ENCODE measurements at places on chromosomes 13 and 19.

DNA sequence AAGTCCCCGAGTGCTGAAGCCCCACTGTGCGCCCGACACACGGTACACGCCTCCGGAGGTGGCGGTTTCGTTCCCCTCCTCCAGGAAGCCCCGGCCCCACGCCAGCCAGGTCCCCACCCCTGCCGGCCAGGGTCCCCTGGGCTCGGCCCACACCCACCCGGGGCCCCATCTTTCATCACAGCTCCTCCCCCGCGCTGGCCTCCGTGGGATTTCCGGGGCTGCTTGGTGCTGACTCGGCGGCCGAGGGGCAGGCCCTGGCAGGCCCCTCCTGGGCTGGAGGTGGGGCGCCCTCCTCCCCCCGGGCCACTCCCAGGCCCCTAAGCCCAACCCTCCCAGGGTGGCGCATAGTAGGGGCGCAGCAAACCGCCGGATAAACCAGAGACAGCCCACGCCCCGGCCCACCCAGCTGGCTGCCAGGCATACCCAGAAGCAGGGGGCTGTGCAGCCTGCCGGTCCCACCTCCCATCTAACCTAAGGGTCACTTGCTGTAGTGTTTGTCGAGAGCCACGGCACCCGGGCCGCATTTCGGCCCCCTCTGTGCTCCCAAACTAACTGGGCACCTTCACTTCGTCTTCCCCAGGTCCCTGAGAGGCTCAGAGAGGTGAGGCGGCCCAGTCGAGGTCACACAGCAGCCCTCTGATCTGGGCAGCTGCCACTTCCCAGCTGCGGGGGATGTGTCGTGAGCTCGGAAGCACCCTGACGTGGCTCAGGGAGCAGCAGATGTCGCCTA lies 6.6 kb downstream of the ZBTB7A start:
- DNase-seq: peak; percentile 91

DNA sequence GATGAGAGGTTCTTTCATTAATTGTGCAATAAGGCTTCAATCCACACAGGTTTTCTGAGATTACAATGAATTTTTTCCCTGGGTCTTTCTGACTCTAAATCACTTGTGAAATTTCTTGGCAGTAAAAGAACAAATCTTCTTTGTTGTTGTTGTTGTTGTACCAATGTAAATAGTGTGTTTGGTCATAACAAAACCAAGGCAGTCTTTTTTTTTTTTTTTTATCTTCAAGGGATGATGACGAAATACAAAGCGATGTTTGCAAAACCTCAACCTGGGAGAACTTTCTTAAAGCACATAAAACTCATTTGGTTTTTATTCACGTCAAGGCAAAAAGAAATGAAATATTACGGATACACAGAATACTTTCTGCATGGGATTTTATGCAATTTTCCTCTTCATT lies 462.0 kb downstream of the LIG4 start:
- no peak for DNase-seq

DNA sequence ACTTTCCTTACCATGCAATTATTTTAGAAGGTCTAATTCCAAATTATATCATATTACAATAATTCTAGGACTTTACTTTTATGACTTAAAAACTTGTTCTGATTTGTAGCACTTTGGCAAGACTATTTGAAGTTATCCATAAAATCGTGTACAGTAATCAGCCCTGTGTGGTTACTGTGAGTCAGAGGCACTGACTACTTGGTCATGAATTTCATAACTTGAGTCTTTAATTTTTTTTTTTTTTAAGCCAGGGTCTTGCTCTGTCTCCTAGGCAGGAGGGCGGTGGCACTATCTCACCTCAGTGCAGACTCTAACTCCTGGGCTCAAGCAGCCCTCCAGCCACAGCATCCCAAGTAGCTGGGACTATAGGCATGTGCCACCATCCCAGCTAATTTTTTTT lies 1319.2 kb upstream of the SLC10A2 start:
- DNase-seq: no peak

DNA sequence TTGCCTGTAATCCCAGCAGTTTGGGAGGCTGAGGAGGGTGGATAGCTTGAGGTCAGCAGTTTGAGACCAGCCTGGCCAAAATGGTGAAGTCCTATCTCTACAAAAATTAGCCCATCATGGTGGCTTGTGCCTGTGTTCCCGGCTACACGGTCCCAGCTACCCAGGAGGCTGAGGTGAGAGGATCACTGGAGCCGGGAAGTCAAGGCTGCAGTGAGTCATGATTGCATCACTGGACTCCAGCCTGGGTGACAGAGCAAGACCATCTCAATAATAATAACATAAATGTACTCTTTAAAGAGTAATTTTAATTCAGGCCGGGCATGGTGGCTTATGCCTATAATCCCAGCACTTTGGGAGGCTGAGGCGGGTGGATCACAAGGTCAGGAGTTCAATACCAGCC lies 38.7 kb downstream of the SKA3 start:
- no peak for DNase-seq

- DNase-seq: no peak
Observed at GRCh38 chr19:18219911-18220631, 6.2 kb downstream of the PDE4C start.

GRCh38 chr19:16144216-16144581 lies 714 bp downstream of the HSH2D start:
- DNase-seq: no peak

GRCh38 chr13:50989476-50989875 lies 79.9 kb downstream of the RNASEH2B start:
- DNase-seq: no peak

- DNase-seq: no peak
Observed at GRCh38 chr19:58387338-58388174, 487 bp downstream of the RPS5 start.

- no peak for DNase-seq
Observed at GRCh38 chr13:62115831-62116230, 700.2 kb upstream of the PCDH20 start.

DNA sequence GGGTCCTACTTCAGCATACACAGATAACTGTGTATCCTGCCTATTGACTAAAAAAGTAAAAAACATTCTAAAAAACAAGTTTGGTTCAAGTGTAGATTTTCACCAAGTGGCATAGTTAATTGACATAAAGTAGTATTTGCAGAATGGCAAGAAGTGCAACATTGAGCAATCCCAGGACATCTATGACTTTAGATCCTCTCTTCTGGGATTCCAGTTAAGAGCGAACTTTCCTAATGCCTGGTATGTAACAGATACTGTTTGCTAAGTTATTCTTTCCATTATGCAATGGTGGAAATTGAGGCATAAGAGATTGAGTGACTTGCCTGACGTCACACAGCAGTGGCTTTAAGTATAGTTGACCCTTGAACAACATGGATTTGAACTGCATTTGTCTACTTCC lies 96.1 kb downstream of the ZMYM2 start:
- DNase-seq: no peak

- DNase-seq: no peak
Observed at GRCh38 chr19:40815223-40815622, 16.2 kb downstream of the EGLN2 start.

DNA sequence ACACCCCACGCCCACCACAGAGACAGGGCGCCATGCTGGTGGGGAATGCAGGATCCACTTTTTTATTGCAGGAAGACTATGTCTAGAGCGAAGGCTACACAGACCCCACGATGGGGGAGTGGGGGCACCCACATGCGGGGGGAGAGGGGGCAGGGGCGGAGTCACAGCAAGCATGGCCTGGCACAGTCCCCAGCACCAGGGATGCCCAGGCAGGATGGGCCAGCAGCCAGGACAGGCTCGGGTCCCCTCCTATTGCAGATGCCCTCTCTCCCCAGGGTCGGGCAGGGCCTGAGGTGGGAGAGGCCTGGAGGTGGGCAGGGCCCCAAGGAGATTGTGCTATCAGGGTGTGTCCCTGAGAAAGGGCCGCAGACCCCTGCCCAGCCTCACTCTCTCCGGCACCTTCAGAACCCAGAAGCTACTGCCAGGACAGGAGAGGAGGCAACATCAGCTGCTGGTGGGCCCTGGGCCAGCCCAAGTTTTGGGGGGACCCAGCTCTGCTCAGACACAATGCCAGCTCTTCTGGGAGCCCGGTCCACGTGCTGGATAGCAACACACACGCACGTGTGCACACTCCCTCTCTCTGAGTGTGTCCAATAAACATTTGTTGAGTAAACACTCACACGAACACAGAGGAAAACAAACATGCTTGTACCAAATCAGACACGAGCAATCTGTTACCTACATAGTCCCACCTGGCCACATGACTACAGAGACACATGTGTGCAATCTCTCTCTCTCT lies 6.5 kb downstream of the DIRAS1 start:
- no peak for DNase-seq
